ENCODE measurements at places on chromosomes 3 and 15.
A peak's percentile ranks its signal among the peaks of the same experiment; 100 is the strongest.

DNA sequence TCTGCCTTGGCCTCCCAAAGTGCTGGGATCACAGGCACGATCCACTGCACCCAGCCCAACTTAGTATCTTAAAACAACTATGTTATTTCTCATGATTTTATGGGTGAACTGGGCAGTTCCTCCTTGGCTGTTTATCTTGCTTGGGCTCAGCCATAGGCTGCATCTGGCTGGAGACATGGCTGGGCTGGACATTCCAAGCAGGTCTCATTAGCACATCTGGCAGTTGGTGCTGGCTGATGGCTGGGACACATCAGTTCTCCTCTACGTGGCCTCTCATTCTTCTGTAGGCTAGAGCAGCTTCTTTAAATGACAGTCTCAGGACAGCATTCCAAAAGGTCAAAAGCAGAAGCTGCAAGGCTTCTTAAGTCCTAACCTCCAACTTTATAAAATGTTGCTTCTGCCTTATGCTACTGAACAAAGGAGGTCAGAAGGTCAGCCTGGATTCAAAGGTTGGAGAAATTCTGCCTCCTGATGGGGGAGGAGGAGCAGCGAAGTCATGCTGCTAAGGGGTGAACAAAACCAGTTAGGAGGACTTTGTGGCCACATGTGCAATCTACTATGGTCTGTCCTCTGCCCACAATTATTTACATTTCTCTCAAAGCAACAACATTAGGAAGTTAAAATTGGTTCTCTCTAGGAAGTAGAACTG, 144.0 kb downstream of the AQP9 start:
- no peak for DNase-seq

DNA sequence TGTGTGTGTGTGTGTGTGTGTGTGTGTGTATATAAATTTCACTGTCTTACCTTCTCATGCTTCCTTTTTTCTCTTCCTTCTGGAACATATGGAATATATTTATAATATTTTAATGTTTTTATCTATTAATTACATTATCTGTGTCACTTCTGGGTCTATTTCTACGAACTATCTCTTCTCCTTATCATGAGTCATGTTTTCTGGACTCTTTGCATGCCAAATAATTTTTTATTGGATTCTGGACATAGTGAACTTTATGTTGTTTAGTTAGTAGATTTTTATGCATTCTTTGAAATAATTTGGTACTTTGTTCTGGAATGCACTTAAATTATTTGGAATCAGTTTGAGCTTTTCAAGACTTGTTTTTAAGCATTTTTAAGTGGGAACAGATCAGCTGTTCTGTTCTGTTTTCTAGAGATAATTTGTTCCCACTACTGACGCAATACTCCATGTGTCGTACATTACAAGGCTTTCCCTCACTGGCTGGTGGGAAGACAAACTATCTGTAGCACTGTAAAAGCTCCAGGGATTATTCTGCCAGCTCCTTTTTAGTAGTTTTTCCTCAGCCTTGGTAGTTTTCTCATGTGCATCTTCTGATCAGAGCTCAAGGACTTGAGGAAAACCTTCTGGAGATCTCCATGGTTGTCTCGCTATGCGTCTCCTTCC, 302.0 kb downstream of the CLSTN2 start:
- DNase-seq: no peak

DNA sequence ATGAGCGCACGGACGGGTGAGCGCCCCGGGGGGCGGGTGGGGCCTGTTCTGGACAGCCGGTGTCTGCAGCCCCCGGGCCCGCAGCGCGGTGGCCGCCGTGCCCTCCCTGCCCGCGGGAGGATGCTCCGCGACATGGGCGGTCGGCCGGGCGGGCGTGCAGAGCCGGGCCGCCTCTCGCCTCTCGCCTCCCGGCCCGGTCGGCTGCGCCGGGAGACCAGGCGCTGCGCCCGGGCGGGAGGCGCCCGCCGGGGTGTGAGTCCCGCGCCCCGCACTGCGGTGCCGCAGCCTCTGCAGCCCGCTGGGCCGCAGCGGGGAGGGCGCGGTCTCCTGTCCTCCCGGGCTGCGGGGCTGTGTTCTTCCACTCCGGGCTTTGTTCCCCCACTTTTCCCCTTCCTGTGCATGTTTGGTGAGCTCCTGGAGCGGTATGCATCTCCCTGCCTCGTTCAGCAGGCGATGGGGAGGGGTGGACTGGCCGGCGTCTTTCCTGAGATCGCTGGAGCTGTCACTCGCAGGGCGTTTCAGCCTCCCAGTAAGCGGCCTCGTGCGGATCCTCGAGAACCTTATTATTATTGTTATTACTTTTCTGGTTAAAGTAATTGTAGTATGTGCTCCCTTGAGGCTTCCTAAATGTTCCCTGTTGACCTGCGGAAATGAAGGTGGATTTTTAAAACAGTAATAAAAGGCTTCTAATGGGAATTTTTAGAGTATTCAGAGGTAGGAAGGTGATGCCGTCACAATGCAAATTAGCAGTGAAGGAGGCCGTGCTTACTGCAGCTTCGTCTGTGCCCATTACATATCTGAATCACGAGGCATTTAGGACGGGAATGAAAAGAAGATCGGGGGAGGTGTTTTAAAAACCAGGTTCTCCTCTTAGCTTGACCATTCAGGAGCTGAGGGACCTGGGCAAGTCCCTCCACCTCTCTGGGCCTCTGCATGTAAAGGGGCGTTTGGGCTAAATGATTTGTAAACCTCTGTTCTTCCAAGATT, 593 bp downstream of the TMOD2 start:
- peak; percentile 33 for DNase-seq

- no peak for DNase-seq
Observed at GRCh38 chr15:50484781-50485180, 60.6 kb downstream of the USP8 start.

GRCh38 chr3:196947136-196947859, 5.0 kb upstream of the NCBP2 start:
- no peak for DNase-seq

- peak; percentile 43 for DNase-seq
Observed at GRCh38 chr15:74505837-74506514, 35.0 kb upstream of the ARID3B start.

- DNase-seq: peak; percentile 2
Observed at GRCh38 chr3:151146731-151147091, 56.3 kb downstream of the GPR171 start.

GRCh38 chr3:29153811-29154210, 127.1 kb upstream of the RBMS3 start:
- DNase-seq: no peak

GRCh38 chr3:16334909-16335308, 69.9 kb downstream of the OXNAD1 start:
- peak; percentile 70 for DNase-seq

DNA sequence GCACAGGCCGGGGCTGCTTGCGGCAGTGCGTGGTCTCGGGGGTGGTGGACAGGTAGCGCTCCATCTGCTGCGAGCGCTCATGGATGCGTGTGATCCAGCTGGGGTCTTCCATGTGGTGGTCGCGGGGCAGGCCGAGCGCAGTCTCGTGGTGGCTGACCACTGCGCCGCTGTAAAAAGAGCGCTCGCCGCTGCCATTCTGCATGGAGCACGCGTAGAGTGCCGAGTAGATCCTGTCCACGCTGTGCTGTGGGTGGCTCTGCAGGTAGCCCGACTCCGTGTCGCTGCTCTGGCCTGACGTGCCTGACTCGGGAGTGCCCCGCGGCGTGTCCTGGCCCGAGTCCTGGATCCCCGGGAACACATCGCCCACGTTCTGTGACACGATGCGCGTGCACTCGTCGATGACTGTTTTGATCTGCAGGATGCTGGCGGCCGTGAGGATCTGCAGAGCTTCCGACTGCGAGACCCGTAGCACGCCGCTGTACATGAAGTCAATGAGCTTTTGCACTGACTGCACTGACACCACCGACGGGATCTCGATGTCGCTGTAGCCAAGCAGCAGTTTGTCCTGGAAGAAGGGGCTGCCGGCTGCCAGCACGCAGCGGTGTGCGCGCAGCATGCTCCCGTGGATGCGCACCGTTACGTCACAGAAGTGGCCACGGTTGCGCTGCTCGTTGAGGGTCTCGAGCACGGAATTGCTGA, 57.4 kb downstream of the TIGIT start:
- no peak for DNase-seq

DNA sequence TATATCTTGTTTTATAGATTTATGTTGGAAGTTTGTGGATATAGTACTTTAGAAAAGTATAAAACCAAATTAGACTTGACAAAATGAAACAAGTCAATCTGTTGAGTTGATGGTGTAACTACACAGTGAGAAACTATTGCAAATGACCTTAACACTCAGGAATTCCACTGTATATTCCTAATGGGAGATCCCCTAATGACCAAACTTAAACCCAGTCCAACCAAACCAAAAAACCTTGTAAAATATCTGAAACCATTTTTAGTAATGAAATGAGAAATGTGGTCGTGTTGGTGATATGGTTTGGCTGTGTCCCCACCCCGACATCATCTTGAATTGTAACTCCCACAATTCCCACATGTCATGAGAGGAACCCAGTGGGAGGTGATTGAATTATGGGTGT, 31.9 kb upstream of the ATP13A3 start:
- DNase-seq: peak; percentile 74

GRCh38 chr3:169980055-169980454, 13.4 kb downstream of the SEC62 start:
- DNase-seq: no peak

- no peak for DNase-seq
Observed at GRCh38 chr3:188929137-188929536, 242.6 kb upstream of the TPRG1 start.

DNA sequence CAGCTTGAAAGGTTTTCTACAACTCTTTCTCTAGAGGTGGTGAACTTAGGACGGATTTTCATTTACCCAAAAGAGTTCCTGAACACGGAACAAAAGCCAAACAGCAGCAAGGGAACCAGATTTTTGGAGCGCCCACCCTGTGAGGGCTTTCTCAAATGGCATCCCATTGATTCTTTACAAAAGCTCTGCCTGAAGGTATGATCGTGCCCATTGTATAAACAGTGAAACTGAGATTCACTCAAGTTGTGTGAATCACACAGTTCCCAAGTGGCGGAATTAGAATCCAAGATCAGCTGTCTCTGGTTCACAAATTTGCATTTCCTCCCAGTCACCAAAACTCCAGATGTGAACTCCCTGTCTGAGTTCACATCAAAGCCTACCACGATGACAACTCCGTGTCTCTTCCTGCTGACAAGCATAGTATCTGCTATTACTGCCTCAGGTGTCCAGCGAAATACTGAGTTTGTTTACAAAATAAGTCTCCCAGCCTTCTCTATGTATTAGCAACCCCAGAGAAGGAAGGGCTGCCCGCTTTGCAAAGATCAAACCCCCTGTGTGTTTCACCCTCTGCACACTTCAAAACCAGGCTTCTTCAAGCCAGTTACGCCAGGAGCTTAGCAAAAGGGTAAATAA, 235.9 kb upstream of the ST8SIA2 start:
- no peak for DNase-seq

GRCh38 chr15:45873781-45874180, 239.0 kb downstream of the SQOR start:
- DNase-seq: no peak

- no peak for DNase-seq
Observed at GRCh38 chr3:9301798-9302197, 52.4 kb upstream of the SRGAP3 start.

DNA sequence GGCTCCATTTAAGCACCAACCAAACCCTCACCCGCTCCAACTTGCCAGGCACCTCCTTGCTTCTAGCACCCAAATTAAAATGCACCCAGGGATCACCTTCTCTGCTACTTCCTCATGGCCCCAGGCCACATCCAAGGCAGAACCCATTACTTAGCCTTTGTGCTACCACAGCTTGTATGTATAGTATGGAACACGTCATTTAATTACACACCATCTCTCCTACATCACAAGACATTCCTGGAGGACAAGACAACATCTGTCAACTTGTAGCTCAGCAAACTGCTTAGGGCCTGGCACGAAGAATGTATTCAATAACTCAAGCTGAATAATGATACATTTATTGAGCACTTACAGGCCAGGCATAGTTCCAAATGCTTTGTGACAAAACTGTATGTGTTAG, 23.3 kb downstream of the ZDHHC3 start:
- DNase-seq: no peak

DNA sequence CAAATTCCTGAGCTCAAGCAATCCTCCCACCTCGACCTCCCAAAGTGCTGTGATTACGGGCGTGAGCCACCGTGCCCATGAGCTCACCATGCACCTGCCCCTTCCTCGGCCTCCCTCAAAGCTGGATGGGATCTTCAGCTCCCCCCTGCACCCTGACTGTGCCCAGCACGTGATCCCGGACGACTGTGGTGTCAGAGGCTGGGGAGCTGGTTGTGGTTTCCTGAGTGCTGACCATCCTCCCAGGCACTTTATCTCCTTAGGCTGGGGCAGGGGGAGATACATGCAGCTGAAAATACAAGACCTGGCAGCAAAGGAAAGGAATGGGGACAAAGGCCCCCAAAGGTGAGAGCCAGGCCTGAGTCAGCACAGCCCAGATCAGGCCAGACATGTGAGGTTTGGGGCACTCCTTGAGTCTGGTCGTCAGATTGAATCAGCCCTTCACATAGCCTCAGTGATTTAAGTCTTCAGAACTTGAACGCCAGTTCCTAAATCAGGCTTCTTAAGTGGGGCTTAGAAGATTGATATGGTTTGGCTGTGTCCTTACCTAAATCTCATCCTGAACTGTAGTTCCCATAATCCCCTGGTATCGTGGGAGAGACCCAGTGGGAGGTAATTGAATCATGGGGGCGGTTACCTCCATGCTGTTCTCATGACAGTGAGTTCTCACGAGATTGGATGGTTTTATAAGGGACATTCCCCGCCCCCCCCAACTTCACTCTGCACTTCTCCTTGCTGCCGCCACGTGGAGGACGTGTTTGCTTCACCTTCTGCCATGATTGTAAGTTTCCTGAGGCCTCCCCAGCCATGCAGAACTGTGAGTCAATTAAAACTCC, 35.8 kb downstream of the PRKCD start:
- DNase-seq: peak; percentile 76

DNA sequence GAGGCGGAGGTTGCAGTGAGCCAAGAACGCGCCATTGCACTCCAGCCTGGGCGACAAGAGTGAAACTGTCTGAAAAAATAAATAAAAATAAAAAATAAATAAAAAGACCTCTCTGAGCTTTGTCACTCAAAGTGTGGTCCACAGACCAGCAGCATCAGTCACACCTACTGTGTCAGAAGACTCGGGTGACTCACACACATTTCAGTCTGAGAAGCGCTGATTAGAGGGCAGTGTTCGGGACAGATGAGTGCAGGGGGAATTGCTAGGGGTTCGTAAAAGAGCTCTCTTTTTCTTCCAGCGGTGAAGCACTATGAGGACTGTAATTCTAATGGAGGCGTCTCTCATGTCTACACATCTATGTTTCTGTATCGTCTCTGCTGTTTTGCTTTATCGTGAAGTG, 5.7 kb downstream of the PODXL2 start:
- DNase-seq: no peak

- peak; percentile 8 for DNase-seq
Observed at GRCh38 chr3:168117059-168117458, 21.3 kb upstream of the GOLIM4 start.

Measured in fibroblast of skin of back (primary cell).